ENCODE measurements at places on chromosomes 1 and 21.

DNA sequence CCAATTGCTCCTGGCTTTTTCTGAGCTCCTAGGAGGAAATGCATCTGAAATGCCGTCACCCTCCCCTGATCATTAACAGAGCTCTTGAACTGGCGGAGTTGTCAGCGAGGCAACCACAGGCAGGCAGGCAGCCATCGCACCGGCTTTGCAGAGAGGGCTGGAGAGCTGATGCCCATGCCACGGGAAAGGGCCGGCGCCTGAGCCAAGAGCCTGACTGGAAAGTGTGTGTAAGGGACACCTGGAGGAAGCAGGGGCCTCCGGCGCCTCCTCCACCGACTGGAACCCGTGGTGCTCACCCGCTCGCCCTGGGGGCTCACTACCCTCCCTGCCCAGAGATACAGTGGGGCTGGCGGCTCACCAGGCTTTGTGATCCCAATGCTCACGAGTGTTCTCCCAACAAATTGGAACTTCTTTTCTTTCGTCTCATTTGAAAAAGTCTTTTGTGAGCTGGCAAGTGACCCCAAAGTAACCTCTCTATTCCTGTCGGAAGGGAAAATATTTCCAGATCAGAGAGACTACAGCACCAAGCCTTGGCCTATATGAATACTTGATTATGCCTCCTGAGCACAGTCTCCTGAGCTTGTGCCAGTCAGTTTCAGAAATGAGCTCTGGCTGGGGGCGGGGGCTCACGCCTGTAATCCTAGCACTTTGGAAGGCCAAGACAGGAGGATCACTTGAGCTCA, 97.7 kb upstream of the SLC25A33 start:
- DNase-seq, result no peak

DNA sequence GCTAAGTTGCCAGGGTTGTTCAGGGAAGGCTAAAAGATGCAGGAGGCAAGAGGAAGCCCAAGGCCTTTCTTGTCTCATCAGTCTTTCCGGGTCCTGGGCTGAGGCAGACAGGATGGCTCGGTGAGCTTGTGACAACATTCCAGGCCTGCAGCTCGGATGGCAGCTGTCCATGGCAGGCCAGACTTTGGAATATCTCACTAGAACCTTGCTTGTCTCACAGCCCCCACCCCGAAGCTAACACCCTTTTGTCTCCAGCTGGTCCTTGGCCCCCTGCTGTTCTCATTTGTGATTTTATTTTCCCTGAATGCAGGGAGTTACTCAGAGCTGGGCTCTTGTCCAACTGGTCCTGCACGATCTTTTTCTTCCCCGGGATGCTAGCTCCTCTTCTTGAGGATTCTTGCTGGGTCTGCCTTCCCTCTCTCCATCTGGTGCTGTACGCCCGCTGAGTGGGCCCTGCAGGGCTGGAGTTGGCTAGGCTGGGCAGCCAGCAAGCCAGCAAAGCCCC, 477.2 kb upstream of the CAMK1G start:
- DNase-seq, result peak; percentile 17

DNA sequence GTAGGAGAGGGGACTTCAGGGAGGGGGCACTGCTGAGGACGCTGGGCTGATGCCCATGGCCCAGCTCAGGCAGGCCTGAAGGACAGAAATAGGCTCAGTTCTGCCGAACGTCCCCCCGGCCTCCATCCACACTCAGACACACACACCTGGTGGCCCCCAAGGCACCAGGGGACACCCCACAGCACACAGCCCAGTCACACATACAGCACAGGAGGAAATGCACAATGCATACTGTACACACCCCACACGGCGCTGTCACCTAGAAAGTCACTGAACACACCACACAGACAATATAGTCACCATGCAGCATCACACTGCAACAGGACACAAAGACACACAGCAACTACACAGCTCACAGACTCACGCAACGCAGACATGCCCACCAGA, 562 bp downstream of the SYTL1 start:
- DNase-seq, result no peak

DNA sequence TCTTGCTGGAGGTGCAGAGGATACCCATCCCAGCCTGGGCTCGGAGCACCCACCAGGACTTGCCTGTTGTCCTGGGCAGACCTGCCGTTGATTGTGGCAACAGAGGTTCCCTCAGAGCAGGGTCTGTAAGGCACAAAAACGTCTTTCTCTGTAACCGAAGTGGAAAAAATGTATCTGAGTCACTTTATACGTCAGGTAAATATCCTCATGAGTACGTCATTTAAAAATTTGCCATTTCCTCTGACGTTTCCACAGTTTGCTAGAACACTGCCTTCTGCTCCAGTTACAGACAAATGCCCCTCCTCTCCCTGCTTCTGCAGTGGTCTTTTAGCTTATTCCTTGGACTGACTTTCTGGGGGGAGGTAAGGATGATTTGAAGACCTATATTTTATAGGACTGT, 326.8 kb downstream of the HHAT start:
- DNase-seq, result no peak

GRCh38 chr1:233242827-233243483, 52.6 kb downstream of the PCNX2 start:
- no peak for DNase-seq

- DNase-seq, result no peak
These were observed 279.6 kb downstream of the BACH1 start for GRCh38 chr21:29578306-29578705.

- DNase-seq, result no peak
These were observed 13.4 kb downstream of the KCNE1 start for GRCh38 chr21:34498623-34499022.

DNA sequence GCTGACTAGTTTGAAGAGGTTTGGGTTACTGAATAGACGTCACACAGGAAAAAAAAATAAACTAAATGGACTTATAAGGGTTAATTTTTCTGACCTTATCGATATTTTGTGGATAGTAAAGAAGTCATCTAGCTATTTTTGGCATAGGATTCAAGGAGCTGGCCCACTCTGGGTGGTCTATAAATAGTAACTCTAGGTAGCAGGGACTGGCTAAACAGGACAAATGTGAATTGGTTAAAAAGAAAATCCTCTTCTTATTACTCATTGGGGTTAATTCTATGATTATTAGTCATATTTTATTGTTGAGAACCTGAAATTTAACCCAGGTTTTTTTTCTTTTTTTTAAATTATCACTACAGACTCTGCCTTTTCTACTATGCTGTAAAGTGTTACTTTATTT, 61.7 kb downstream of the ATF6 start:
- DNase-seq, result no peak

- no peak for DNase-seq
These were observed 68.6 kb downstream of the SYDE2 start for GRCh38 chr1:85132078-85132720.

- no peak for DNase-seq
These were observed 37.6 kb downstream of the MRPL39 start for GRCh38 chr21:25569711-25570110.

DNA sequence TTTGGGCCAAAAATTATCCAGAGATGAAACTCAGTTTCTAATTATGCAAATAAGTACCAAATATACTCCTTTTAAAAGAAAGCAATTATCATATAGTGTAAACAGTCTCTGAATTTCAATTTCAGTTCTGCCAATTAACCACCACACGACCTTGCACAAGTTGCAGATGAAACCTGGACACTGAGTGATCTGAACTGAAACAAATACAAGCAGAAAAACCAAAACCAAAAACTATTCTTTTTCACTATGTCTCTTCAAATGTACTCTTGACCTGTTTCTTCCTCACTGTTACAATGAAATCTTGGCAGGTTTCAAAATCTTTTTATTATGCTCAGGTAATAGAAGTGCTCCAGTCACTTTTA, 79.2 kb downstream of the TYW3 start:
- no peak for DNase-seq

DNA sequence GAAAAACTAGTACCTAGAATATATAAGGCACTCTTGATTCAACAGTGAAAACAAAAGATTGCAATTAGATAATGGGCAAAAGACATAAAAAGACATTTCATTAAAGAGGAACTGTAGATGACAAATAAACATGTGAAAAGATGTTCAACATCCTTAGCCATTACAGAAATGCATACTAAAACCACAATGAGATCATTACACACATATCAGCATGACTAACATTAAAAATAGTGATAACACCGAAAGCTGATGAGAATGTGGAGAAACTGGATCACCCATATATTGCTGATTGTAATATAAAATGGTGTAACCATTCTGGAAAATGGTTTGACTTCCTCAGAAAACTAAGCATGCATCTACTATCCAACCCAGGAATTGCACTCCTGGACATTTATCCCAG, 340.3 kb downstream of the SEC16B start:
- no peak for DNase-seq

DNA sequence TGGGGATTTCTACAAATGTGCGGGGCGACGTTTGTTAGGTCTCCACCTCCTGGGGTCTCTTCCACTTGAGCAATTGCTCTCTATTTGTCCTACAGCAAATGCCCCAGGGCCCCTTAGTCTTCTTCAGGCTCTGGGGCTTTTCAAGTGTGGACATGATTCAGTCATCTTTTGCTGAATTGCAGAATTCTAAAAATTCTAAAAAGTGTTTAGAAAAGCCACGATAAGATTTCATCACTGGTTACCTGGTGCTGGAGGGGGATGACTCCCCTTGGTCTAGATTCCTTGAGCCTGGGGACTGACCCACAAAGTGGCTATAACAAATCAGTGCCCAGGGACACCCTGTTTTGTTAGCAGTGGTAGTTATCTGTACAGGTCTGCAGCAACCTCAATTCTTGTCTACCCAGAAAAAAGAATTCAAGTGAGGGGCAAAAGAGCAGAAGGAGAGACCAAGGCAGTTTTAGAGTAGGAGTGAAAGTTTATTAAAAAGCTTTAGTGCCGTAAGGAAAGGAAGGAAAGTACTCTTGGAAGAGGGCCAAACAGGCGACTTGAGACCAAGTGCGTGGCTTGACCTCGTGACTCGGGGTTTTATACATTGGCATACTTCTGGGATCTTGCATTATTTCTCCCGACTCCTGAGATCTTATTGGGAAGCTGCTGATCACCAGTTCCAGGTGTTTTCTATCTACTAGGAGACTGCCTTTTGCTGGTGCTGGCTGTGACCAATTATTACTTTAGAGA, 25.2 kb downstream of the PROK1 start:
- no peak for DNase-seq

- no peak for DNase-seq
These were observed 91.6 kb upstream of the SAMD11 start for GRCh38 chr1:832136-832535.

GRCh38 chr1:121516234-121516967, 331.6 kb downstream of the SRGAP2C start:
- no peak for DNase-seq

DNA sequence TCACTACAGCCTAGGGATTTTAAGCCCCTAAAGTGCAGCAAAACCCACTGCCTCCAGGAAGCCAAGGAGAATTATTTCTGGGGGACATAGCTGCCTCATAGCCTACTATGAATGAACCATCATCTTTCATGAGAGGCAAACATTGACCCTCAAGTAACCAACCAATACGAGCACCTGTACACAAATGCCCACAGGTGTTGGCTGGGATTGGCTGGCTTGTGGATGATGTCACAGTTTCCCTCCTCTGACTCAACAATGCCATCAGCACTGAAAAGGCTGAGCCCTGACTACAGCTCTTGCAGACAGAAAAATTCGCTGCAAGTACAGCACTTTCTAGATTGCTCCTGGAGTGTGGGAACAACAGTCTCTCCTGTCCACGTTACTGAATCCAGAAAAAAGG, at the start of gene HMGB4:
HMGB4 (plus strand) TSS at position 301 of the 400 bp plus-strand sequence. CDS start 113 bp downstream, outside the sequence.
- DNase-seq, result no peak

DNA sequence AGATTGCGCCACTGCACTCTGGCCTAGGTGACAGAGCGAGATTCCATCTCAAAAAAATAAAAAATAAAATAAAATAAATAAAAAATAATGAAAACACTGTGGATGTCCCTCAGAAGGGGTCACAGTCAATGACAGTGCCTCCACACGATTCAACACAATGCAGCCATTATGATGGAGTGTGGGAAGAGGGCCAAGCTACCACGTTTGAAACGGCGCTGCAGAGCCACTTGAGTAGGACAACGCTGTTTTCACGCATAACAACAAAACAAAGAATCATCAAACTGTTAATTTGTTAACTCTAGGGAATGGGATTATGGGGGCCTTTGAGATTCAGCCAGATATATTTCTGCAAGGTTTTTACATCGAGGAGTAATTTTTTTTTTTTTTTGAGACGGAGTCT, 36.5 kb downstream of the NKAIN1 start:
- no peak for DNase-seq

GRCh38 chr1:77143529-77144121, 75.6 kb downstream of the PIGK start:
- no peak for DNase-seq

DNA sequence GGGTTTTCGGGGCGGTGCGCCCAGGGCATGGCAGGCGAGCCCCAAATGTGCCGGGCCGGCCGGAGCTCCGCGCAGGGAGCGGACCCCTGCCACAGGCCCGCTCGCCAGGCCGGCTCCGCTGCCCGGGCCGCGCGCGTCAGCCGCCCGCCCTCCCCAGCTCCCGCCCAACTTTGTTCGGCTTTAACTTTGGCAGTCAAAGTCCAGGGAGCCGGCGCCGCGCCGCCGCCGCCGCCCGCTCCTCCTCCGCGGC, 488 bp downstream of the SLC35D1 start:
- no peak for DNase-seq

DNA sequence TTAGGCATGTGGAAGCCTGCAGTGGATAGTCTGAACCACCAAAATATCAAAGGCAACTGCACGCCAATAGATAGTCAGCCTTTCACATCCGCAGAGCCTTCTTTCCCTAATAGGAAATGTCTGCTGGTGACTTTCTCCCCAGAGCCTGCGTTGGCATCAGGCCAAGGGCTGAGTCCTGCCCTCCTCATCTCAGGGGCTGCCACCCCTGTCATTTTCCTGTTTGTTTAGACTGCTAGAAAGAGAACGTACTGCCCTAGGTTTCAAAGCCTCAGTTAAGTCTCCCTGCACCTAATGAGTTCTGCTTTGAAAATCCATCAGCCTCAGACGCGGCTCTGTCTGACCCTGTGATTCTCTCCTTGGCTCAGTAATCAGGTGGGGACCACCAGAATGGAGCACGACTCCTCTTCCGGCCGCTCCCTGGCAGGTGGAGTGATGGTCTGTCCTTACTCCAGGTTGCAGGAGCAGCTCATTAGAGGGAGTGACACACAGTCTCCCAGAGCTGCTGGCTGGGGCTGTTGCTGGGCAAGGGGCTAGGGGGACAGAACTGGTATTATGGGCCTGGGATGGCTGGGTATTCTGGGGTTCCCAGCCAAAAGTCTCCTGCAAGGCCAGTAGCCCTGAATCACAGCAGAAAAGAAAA, 27.3 kb downstream of the STUM start:
- no peak for DNase-seq

DNA sequence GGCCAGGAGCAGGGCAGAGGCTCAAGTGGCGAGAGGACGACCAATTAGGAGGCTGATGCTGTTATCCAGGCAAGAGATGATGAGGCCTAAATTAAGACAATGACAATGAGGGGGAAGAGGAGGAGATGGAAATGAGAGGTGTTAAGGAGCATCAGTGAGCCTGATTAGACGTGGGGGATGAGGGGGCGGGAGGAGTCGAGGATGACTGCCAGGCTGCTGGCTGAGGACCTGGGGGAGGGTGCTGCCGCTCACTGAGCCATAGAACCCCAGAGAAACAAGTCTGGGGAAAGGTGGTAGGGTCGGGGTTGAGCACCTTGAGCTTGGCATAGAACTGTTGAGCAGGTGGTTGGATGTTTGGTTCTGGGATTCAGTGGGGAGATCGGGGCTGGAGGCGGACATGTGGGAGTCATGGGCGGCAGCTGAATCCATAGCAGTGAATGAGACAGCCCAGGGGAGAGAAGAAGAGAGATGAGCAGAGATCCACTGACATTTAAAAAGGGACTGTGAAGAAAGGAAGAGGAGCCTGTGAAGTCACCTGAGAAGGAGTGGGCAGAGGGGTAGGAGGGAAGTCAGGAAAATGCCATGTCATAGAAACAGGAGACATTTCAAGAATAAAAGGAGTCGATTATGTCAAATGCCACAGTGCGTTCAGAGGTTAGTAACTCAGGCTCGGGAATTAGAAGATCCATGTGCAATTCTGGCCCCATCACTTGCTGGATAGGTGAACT, 28.5 kb downstream of the DLGAP3 start:
- no peak for DNase-seq

Data from WTC11 (cell line).